ENCODE measurements at places on chromosomes 12 and 14. TPM values are rescaled to one million over a fixed set of nuclear protein-coding genes. Genes with fewer than 3 reads are reported as not detected.

RFX4 gene
- not detected for total RNA-seq

IRAK3 gene
- total RNA-seq, result 9.0 TPM

PLEKHG3 gene
- 13.5 TPM for total RNA-seq

NUDT4 gene
- total RNA-seq, result 58.4 TPM

FLVCR2 gene
- total RNA-seq, result 0.69 TPM

MYL2 gene
- total RNA-seq, result not detected

BORCS5 gene
- total RNA-seq, result 14.8 TPM

METTL25 gene
- total RNA-seq, result 9.3 TPM

IL23A gene
- total RNA-seq, result not detected

MFAP5 gene
- total RNA-seq, result 37.3 TPM

RPL10L gene
- not detected for total RNA-seq

RHOJ gene
- 5.0 TPM for total RNA-seq

ERBB3 gene
- 0.10 TPM for total RNA-seq

CD163L1 gene
- total RNA-seq, result 2.6 TPM

PRMT5 gene
- 47.2 TPM for total RNA-seq

SPATS2 gene
- total RNA-seq, result 29.9 TPM

CLEC1B gene
- total RNA-seq, result not detected

TPPP2 gene
- not detected for total RNA-seq

RPS6KL1 gene
- 0.43 TPM for total RNA-seq

NKX2-1 gene
- not detected for total RNA-seq

RD3L gene
- total RNA-seq, result not detected

LRCOL1 gene
- not detected for total RNA-seq

LRP1-AS gene
- total RNA-seq, result not detected

EPYC gene
- not detected for total RNA-seq

PPP1R36 gene
- 1.2 TPM for total RNA-seq

HOXC11 gene
- total RNA-seq, result not detected

GZMB gene
- not detected for total RNA-seq

NCOR2 gene
- 122 TPM for total RNA-seq

SLCO1C1 gene
- total RNA-seq, result 2.0 TPM

OR11H12 gene
- not detected for total RNA-seq

CLEC7A gene
- total RNA-seq, result not detected

CISTR gene
- total RNA-seq, result not detected

TTC5 gene
- 17.1 TPM for total RNA-seq

CFAP73 gene
- not detected for total RNA-seq

SLCO1B1 gene
- total RNA-seq, result not detected

B4GALNT1 gene
- 14.5 TPM for total RNA-seq

CARMIL3 gene
- 0.17 TPM for total RNA-seq

FOXG1 gene
- 1.6 TPM for total RNA-seq

CKAP4 gene
- 454 TPM for total RNA-seq

RIMBP2 gene
- total RNA-seq, result not detected

SDR9C7 gene
- total RNA-seq, result not detected

TAS2R8 gene
- total RNA-seq, result not detected

NRL gene
- 0.96 TPM for total RNA-seq

CPNE6 gene
- total RNA-seq, result not detected

C12orf54 gene
- not detected for total RNA-seq

IAPP gene
- total RNA-seq, result 0.10 TPM

TNS2 gene
- 61.1 TPM for total RNA-seq

POTEG gene
- not detected for total RNA-seq

TIMM9 gene
- total RNA-seq, result 17.3 TPM

GPR132 gene
- 0.26 TPM for total RNA-seq

IFI27L2 gene
- 77.0 TPM for total RNA-seq

LRFN5 gene
- 11.3 TPM for total RNA-seq

KRT7 gene
- total RNA-seq, result 15.0 TPM

CDKL1 gene
- total RNA-seq, result 30.3 TPM
